ENCODE measurements at places on chromosomes 12 and 14.

DNA sequence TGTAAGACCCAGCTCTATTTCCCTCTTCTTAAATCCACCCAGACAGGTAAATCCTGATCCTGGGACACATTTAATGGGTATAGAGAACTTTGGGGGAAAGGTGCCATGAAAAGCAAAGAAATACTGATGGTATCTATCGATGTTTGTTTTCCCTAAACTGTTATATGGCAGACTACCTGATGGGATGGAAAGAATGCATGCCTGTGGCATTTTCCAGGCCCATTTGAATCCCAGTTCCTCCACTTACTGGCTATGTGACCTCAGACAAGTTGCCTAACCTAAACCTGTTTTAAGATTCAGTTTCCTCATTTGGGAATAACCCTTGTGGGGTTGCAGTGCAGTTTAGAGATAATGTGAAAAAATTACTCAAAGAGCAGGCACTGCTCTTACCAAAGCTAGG, 404.5 kb downstream of the FUT8 start:
- DNase-seq = no peak

- no peak for DNase-seq
Measured at GRCh38 chr14:68784978-68785533, 7.8 kb downstream of the ZFP36L1 start.

DNA sequence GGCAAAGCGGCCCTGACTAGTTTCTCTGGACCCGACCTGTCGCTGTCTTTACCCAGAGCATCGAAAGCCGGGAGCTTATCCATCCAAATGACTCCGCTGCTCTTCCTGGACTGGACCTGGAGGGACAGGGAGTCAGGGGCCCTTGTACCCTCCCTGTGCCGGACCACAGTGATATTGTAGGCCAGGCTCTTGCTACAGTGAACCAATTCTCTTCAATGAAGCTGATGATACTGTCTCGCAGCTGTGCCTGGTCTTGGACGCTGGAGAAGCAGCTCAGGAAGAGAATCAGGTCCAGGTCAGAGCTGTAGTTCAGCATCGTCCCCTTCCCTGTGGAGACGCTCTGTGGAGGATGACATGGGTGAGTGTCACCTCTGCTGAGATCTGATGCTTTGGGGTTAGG, 14.7 kb upstream of the OASL start:
- no peak for DNase-seq

DNA sequence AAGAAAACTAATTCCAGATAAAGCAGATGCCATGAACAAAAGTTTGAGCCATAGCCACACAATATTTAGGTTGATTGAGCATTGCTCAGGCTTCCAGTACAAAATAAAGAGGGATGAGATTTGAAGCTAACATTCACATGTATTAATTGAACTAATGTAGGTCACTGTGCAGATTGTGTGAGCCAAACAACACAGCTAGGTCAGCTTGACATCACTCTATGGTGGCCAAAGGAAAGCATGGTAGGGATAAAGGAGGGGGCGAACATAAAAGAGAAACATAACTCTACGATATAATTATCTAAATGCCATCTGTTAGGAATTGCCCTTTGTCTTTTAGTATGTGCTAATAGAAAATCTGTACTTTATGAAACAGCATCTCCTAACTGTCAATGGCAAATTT, 477.7 kb upstream of the SYT1 start:
- no peak for DNase-seq

- DNase-seq = peak; percentile 48
Measured at GRCh38 chr14:34098045-34098984, 147.4 kb upstream of the EGLN3 start.

DNA sequence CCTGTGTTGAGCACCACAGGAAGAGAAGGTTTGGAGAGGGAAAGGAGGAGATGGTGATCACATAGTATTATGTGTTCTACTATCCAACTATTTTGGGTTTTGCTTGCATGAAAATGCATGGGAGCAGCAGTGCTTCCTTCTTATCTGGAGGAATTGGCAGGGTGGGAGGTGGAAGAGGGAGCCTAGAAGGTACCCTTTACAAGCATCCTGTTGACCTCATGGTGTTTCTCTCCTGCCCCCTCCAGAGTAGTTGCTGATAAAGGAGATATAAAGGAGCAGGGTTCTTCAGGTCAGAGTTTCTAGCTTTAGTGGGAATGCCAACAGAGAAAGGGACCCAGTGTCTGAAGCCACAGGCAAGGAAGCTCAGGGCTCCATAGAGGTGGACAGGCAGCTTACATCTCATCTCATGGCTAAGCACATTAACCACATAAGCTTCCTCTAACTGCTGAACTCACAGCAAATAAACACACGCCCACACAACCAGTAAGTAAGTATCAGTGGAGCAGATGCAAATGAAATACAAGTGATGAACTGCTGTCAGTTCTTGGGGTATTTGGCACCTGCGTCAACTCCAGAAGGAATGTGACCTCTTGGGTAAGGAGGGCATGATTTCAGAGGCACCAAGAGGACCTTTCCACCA, 174.2 kb upstream of the SLC38A2 start:
- DNase-seq = no peak

DNA sequence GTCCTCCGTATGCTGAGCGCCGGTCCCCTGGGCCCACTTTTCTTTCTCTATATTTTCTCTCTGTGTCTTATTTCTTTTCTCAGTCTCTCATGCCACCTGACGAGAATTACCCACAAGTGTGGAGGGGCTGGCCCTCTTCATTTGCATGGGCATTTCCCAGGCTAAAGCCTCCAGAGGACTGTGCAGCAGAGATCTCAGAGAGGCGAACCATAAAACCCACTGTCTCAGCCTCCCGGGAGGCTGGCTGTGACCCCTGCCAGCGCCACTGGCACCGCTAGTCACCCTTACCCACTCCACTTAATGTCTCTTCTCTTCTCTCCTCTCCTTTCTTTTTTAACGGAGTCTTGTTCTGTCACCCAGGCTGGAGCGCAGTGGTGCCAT, 7.1 kb upstream of the SERPINA9 start:
- no peak for DNase-seq

- DNase-seq = no peak
Measured at GRCh38 chr12:109717390-109718357, 4.0 kb downstream of the FAM222A start.

DNA sequence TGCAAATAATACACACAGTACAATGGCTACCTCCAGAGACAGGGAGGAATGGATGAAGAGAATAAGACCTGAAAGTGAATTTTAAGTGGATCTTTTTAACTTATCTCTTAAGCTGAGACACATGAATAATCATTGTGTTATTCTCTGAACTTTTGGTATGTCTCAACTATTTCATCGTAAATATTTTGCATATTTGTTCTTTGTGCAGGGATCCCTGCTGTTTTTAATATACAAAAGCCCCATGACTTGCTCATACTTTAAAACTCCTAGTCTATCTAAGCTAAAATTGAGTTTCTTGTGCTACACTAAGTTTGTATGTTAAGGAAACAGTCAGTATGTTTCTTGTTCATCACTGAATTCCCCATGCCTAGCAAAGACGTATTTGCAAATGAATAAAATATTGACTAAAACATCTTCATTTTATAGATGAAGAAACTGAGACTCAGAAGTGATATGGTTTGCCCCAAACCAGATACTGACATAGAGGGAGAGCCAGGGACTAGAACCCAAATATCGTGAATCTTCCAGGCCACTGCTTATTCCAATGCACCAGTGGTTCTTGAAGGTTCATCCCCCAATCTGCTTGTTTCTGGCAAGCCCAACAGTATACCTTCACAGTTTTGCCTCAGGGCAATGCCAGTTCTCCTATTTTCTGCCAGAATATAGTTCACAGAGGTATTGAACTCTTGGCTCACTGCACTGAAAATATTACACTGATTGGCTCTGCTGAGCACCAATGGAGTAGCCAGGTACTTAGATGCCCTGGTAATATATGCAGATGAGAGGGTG, 356.9 kb downstream of the MED13L start:
- no peak for DNase-seq

DNA sequence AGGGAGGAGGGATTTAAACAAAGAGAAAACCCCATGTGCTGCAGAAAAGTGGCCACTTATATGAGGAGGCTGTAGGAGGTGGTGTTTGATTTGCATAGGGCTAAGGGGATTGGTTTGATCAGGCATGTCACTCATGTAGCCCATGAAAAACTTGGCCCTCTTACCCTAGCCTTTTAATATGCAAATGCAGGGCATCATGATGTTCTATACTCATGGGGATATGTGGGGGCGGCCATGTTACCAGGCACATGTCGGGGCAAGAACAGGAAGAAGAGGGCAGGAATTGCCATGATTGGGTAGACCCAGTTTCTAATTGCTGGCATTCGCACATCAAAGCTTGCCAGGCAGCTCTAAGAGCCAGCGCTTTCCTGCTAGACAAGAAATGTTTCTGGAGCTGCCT, 28.8 kb downstream of the KLRK1 start:
- no peak for DNase-seq

- DNase-seq = peak; percentile 36
Measured at GRCh38 chr12:11555743-11556625, 93.5 kb upstream of the ETV6 start.

DNA sequence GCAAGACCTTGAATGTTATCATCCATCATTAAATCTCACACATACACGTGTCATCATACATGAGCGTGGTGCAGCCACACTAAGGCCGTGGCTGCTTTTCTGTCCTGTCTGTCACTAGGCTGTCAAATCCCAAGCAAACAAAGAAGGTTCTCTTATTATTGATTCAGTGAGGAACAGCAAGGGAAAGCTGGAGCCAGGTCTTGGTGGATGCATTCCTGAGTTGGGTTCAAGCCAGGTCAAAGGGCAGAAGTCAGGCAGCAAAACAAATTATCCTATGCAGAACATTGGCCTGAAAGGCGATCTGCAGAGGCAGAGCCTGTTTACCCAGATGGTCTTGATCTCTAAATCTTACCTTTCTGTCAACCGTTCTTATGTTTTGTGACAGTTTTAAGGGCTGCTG, 252.3 kb downstream of the NEDD1 start:
- DNase-seq = no peak

DNA sequence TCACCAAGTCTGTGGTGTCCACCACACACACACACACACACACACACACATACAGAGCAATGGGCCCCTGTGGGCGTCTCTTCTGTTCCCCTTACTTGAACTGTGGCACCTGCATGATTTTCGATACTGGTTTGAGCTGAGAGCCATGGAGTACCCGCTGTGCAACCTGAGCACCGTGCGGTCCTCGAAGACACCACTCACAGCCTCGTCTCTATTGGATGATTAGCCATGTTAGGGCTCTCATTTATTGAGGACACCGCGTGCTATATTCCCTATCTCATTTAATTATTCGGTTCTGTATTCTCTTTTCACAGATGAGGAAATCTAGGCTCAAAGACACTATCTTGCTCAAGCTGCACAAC, 623 bp upstream of the C14orf132 start:
- DNase-seq = no peak

DNA sequence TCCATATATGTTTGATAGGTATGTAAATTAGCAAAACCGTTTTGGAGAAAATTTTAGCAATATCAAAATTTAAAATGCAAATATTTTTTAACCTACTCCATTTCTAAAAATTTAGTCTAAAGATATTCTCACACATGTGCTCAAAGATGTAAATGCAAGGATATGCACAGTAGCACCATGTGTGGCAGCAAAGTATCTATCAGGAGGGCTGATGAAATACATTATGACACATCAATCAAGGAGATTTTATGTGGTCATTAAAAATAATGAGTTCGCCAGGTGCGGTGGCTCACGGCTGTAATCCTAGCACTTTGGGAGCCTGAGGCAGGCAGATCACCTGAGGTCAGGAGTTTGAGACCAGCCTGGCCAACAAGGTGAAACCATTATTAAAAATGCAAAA, 8.0 kb upstream of the C1R start:
- no peak for DNase-seq

- DNase-seq = no peak
Measured at GRCh38 chr12:124678421-124678893, 111.0 kb upstream of the NCOR2 start.

DNA sequence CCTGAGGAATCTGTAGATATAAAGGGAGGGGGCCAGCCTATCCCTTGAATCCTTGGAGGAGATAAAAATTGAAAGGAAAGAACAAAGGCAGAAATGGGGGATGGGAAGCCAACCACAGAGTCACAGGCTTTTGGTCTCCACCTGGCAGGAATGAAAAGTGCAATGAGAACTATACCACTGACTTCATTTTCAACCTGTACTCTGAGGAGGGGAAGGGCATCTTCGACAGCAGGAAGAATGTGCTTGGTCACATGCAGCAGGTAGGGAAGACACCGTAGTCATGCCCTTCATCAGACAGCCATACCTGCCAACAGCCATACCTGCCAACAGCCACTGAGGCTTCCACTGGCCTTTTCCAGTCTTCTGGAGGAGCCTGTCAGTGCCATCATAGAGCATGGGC, 13.4 kb downstream of the ASB8 start:
- no peak for DNase-seq

DNA sequence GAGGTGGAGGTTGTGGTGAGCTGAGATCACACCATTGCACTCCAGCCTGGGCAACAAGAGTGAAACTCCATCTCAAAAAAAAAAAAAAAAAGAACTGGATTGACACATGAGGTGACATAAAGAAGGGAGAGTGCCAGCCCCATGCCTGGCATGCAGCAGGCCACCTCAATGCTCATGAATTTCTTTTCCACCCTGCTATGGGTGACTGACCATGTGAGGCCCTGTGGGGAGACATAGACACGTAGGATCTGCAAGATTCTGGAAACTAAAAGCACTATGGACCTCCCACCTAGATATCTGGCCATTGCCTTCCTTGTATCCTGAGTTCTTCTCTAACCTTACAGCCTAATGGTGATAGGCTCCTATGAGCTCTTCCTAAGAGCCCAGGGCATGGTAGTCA, 5.6 kb upstream of the ACTN1 start:
- no peak for DNase-seq

DNA sequence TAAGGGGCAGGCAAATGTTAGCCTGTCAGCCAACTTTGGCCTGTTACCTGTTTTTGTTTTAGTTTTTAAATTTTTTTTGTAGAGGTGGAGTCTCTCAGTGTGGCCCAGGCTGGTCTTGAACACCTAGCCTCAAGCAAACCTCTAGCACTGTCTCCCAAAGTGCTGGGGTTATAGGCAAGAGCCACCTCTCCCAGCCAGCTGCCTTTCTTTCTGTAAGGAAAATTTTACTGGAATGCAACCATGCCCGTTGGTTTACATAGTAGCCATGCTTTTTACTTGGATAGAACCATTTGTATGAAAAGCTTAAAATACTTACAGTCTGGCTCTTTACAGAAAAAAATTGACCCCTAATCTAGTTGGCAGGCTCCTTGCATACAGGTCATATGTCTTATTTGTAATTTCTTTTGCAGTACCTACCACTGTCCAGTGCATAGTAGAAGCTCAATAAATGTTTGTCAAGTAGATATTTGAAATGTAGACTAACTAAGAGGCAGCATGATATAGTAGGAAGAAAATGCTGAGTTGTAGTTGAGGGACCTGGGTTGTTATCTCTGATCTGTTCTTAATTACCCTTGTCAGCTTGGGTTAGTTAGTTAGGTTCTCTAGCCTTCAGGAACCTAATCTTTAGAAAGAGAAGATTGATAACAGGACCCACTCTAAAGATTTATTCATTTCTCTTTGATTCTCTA, 4.7 kb downstream of the MDM2 start:
- no peak for DNase-seq

- no peak for DNase-seq
Measured at GRCh38 chr12:19852100-19852855, 413.0 kb downstream of the AEBP2 start.
